ENCODE measurements at places on chromosomes 3 and 15.

DNA sequence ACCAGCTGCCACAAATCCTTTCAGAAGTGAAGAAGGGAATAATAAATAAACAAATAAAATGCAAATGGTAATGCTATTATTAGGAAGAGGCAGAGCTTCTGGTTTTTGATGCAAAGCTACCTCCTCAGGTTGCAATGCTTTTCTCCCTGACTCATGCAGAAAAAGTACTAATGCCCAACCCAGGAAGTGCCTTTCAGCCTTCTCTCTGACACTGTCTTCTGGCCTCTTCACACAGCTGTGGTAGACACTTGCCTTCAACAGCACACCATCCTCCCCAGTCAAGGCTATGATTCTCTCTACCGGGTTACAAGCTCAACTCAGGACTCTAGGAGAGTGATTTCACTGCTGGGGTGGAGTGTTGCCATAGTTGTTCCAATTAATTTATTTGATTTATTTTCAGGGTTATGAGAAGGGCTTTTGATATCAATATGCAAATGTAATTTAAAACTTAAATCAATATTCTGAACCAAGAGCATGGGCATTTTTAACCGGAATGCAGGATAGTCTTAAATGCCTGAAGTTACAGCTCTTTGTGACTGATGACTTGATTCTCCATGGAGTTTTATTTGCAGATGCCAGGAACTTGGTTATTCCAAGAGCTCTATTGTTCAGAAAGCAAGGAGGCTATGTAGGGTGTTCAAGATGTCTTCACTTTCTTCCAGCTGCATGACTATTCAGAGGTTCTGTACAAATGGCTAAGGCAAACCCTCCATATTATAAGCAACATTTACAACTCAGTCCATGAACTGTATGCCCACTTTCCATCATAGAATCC lies 27.1 kb upstream of the GALNT15 start:
- peak; percentile 58 for DNase-seq

GRCh38 chr3:106945435-106945834 lies 431.8 kb upstream of the CCDC54 start:
- DNase-seq, result peak; percentile 88

- no peak for DNase-seq
These were observed 60.4 kb downstream of the OSTN start for GRCh38 chr3:191259486-191259885.

DNA sequence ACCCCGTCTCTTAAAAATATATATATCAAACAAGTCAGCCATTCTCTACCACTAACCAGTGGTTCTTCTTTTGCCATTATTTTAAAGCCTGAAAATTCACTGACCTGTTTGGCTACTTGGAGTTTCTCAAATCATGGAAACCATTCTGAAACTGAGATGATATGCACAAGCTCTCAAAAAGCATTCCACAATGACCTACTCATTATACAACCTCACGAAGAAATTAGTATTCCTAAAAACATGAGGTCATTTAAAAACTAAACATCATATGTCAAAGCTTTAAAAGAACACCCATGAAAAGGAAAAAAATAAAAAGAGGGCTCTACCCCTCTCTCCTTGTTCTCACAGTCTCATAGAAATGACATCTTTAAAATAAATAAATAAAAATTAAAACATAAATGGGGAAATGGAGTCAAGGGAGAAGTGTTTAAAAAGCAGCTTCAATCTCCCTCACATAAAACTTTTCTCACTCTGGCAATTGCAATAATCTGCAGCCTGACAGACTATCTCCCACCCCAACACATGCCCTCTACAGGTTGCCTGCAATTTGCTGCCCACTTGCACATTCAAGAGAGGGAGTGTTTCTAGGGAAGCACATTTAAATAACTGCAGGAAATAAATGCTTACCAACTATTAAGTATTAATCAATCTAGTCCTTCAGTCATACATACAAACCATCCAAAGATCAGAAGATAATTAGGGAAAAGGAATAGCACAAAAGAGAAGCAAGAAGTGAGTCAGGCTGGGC lies 73.3 kb downstream of the TRANK1 start:
- DNase-seq, result no peak

GRCh38 chr15:80414546-80415357 lies 10.6 kb downstream of the ARNT2 start:
- DNase-seq, result no peak

GRCh38 chr3:166836836-166837235 lies 543.3 kb downstream of the ZBBX start:
- peak; percentile 2 for DNase-seq

DNA sequence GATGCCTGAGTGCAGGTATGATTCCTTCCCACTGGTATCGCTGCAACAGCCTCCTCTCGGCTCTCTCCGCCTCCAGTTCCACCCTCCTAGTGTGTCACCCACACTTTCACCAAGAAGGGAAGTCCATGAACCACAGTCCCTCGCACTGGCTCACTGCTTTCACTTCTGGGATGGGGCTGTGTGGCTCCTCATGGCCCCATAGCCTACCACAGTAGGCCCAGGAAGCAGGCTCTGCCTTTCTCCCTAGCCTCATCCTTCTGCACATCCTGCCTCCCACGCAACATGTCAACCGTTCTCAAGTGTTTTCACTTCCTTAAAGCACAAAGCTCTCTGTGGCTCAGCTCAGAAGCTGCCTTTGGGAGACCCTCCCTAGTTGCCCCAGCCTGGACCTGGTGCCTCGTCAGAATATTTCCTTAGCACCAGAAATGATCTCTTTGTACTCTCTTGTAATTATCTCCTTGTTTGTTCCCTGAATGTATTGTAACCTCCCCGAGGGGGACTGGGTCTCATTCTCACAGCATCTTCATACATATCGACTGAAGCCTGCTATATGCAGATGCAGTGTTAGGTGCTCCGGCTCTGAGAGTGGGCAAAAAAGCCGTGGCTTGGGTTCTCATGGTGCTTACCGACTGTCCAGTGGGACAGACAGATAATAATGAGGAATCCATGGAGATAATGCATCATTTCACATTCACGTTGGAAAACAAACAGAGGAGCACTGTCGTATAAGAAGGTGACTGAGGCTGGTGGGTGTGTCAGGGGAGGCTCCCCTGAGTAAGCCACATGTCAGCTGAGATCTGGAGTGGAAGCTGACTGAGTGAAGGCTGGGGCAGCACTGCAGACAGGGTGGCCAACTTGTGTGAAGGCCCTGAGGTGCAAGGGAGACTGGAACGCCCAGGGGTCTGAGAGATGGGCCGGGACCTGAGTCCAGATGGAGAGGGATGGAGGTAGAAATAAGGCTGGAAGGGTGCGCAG lies 107.1 kb downstream of the DGKG start:
- DNase-seq, result no peak

GRCh38 chr3:28940530-28940929 lies 340.3 kb upstream of the RBMS3 start:
- DNase-seq, result peak; percentile 82

- DNase-seq, result no peak
These were observed 13.7 kb upstream of the PCSK6 start for GRCh38 chr15:101503296-101503599.

GRCh38 chr3:15581471-15582394 lies 19.6 kb downstream of the HACL1 start:
- DNase-seq, result no peak

DNA sequence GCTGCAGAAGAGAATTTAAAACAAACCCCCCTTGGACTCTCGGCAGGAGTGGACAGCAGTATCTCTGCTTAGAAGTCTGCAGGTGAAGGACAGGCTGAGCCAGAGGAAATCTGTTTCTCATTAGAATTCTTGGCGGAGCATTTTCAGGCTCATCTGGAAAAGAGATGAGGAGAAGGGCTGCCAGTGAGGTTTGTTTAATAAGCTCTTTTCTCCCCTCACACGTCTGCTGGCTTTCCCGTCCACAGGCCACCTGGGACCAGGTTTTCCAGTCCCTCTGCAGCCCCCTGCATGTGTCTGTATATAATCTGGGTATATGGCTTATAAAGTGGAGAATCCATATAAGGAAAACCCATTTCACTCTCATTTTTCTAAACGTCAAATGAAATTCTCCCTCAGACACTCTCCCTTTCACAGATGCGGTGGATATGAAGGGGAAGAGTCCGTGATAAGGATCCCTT lies 155.4 kb upstream of the TPM1 start:
- DNase-seq, result peak; percentile 68

DNA sequence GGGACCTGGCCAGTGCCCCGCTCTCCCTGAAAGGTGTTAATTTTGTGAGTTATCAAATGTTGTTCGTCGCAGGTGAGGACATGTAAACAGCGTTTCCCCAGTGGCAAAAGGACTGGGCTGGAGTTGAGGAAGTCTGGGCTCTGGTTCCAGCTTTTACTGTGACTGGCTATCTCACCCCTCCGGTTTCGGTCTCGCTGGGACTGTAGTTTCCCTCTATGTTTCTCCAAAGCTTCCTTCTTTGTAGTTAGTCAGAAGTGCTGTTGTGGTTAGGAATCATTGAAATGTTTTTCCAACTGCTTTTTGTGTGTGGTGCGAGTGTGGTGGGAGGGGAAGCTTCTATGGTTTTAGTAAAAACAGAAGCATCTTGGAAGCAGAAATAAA lies 990 bp upstream of the CLDN1 start:
- peak; percentile 9 for DNase-seq

- no peak for DNase-seq
These were observed 39.8 kb downstream of the TUSC7 start for GRCh38 chr3:116749388-116749787.

GRCh38 chr15:70141376-70142071 lies 43.8 kb upstream of the TLE3 start:
- no peak for DNase-seq

DNA sequence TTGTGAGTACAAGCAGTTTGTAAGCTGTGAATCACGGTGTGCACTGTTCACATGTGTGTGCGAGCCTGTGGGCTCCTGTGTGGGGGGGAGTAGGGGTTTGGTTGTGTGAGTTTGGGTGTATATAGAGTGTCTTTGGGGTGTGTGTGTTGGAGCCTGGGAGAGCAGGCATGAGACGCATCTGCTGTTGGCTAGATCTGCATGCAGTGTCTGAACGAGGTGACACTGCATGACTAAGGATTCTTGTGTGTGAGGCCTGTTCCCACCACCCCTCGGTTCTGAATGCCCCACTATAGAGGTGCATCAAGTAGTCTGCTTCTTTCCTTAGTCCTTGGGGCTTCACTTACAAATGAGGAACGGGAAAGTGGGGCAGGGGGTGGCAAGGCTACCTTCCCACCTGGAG lies 68.4 kb downstream of the MAGEF1 start:
- no peak for DNase-seq

- DNase-seq, result no peak
These were observed 181.0 kb upstream of the PPP2R3A start for GRCh38 chr3:135784557-135784956.

DNA sequence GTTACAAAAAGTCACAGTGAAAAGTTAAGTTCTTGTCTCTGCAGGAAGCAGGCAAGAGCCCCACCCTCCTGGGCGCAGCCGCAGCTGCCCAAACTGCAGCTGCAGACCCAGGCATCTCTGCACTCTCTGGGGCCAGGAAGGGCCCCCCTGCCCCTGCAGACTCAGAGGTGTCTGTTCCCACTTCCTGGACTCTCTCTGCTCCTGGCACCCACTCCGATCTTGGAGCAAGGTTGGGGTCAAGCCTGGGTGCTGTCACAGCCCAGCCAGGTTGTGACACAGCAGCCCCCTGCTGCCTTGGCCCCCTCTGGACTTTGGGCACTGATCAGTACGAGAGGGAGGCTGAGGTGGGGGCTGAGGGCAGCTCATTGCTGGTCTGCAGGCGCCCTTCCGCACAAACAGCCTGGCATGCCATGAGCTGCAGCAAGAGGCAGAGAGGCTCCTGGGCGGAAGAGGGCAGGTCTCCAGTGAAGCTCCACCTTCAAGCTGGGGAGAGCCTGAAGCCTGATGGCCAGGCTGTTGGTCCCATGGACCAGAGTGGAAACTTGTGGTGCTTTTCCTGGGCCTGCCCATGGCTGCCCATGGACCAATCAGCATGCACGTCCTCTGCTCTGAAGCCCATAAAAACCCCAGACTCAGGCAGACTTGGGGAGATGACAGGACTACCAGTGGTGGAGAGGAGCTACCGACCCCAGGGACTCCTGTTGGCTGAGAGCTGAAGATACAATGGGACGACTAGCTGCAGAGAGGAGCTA lies 42.9 kb upstream of the LRRFIP2 start:
- DNase-seq, result no peak

GRCh38 chr3:155737844-155738460 lies 6.9 kb downstream of the PLCH1 start:
- DNase-seq, result no peak

GRCh38 chr3:46700772-46701171 lies 420 bp upstream of the TMIE start:
- no peak for DNase-seq

DNA sequence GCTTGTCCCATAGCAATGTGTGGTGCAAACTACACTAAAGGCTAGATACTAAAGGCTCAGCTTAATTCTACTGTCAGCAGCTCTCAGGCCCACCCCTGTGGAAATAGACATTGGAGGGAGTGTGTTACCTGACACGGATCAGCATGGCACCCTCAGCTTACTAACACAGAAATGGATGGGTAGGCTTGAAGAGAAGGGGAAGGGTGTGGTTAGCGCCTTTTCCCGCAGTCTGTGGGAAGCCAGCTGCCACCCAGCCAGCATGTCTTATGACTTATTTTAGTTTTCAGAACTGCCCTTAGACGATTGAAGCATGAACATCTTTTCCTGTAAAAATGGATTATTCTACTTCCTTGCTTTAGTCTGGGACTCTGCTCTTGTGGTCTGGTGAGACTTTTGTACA lies 25.8 kb upstream of the ADPGK start:
- DNase-seq, result no peak

DNA sequence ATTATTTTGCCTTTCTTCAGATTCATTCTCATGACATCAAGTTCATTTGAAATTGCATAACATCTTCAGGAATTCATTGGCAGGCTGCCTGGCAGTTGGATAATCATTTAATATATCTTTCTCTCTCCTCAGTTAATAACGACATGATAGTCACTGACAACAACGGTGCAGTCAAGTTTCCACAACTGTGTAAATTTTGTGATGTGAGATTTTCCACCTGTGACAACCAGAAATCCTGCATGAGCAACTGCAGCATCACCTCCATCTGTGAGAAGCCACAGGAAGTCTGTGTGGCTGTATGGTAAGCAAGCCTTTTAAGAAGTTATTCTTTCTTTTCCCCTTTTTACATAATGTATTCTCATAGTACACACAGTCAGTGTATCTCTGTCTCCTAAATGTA lies 38.2 kb downstream of the TGFBR2 start:
- peak; percentile 83 for DNase-seq

DNA sequence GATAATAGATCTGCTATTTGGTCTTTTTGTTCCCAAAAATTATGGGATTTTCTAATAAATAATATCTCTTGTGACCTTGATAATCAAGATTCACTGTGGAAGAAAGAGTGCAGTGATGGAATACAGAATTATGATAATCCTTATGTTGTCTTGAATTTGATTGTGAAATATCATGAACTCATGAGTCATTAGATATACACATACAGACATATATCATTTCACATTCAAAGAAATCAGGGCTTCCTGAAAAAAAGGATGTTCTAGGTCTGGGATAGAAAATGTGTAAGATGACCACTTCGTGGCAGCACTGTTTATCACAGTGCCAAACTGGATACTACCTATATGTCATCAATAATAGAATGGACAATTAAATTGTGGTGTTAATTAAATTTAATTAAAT lies 97.7 kb downstream of the DPH6 start:
- no peak for DNase-seq

- DNase-seq, result peak; percentile 47
These were observed 485 bp downstream of the CELF6 start for GRCh38 chr15:72319360-72319984.

- peak; percentile 70 for DNase-seq
These were observed 59.8 kb upstream of the THSD4 start for GRCh38 chr15:71055461-71055860.

Measured in fibroblast of skin of right quadriceps (primary cell).